ENCODE measurements at places on chromosomes 3 and 15.

GRCh38 chr3:194561306-194561974 is 71.8 kb downstream of the TMEM44 start:
- DNase-seq, result no peak

- no peak for DNase-seq
Measured at GRCh38 chr3:141525814-141526213, 39.0 kb downstream of the RASA2 start.

GRCh38 chr15:56968821-56969220 is 50.4 kb downstream of the TCF12 start:
- no peak for DNase-seq

DNA sequence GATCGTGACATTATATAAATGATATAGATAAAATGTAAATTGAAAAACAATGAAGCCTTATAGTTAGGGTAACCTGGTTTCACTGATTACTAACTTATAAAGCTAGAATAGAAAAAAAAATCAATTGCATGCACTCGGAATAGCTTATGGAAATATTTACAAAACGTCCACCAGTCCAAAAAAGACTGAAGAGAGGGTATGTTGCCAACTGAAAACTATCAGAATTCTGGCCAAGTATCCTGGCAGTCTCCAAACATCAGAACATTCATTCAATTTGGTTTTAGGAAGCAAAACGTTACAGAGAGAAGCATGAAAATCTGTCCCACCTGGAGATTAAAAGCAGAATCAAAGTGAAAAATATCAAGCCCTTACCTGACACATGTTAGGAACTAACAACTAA is 892.4 kb downstream of the ROBO1 start:
- DNase-seq, result no peak

DNA sequence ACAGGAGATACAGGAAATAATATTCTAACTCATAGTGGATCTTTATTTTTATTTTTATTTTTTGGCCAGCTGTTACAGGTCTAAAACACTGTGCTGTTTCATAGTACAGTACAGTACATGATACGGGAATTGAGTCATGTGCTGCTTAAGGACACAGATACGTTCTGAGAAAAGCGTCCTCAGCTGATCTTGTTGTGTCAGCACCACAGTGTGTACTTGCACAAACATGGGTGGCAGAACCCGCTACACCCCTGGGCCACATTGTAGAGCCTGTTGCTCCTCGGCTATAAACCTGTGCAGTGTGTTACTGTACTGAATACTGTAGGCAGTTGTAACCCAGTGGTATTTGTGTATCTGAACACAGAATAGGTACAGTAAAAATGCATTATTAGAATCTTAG is 183.4 kb downstream of the OR4M2 start:
- no peak for DNase-seq

DNA sequence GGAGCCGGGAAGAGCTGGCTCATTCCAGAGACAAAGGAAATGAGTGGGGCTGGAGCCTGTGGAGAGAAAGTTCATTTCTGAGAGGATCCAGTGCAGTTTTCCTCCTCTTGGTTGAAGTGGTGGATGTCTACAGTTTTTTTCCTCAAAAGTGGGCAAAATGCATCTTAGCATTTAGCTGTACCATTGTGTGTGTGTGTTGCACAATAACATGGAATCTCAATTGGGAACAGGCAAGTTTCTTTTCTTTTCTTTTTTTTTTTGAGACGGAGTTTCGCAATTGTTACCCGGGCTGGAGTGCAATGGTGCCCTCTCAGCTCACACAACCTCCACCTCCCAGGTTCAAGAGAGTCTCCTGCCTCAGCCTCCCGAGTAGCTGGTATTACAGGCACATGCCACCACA is 101.5 kb upstream of the UBE2E1 start:
- DNase-seq, result no peak
